ENCODE measurements at places on chromosomes 3 and 15.
A peak's percentile ranks its signal among the peaks of the same experiment; 100 is the strongest.

DNA sequence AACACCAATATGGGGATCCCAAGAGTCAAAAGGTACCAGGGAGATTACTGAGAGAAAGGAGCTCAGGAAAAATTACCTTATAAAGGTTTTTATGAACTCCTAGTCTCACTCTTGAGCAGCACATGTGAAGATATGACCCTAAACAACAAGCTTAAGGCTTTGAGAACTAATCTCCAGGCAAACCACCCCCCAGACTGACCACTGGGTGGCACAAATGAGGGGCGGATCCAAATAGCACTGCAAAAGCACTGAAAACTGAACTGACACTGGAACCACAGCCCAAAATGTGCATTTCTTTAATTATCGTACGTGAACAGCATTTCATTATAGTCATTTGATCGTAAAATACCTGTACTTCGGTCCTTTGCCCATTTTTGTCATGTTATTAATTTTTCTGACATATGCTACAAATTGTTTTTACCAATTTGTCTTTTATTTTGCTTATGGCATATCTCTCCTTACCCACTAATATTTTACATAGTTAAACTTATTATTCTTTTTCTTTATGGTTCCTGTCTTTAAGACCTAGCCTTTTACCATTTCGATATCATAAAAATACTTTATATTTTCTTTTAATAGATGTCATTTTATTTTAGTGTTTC, 31.5 kb upstream of the TFDP2 start:
- DNase-seq: peak; percentile 32

GRCh38 chr15:38671675-38672254, 107.2 kb upstream of the RASGRP1 start:
- DNase-seq: no peak

- no peak for DNase-seq
These were observed 468.5 kb upstream of the KCNMB2 start for GRCh38 chr3:178067721-178068120.

DNA sequence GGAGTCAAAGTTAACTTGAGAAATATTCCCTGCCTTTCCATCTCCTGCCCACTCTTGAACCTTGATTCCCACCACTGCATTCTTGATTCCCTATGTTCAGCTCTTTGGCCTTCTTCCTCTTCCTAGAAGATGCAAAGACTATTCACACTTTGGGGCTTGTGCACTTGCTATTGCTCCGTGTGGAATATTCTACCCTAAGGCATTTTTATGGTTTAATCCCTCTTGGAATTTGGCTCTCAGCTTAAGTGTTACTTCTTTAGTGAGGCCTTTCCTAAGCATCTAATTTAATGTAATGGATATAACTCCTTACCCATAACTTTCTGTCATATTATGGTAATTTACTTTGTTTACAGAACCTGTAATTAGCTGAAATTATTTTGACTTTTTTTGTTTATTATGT, 318.9 kb upstream of the COL8A1 start:
- peak; percentile 55 for DNase-seq

- DNase-seq: no peak
These were observed 109.8 kb downstream of the PLCH1 start for GRCh38 chr3:155635056-155635455.

GRCh38 chr3:17544632-17545031, 197.8 kb downstream of the TBC1D5 start:
- DNase-seq: peak; percentile 5

- peak; percentile 7 for DNase-seq
These were observed 747 bp downstream of the NSUN3 start for GRCh38 chr3:94063496-94064119.

DNA sequence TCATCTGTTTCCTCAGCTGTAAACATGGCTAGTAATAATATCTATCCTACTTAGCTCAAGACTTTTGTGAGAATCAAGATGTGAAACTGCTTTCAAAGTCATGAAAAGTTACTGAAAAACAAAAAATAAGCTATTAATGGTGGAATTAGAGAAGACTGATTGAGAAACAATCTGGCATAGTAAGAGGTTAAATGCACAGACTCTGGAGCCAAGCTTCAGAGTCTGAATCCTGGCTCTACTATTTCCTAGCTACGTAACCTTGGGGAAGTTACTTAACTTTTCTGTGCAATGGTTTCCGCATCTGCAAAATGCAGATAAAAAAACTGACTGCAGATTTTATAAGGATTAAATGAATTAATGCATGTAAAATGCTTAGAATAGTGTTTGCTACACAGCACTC, 28.8 kb downstream of the LRRFIP2 start:
- no peak for DNase-seq

DNA sequence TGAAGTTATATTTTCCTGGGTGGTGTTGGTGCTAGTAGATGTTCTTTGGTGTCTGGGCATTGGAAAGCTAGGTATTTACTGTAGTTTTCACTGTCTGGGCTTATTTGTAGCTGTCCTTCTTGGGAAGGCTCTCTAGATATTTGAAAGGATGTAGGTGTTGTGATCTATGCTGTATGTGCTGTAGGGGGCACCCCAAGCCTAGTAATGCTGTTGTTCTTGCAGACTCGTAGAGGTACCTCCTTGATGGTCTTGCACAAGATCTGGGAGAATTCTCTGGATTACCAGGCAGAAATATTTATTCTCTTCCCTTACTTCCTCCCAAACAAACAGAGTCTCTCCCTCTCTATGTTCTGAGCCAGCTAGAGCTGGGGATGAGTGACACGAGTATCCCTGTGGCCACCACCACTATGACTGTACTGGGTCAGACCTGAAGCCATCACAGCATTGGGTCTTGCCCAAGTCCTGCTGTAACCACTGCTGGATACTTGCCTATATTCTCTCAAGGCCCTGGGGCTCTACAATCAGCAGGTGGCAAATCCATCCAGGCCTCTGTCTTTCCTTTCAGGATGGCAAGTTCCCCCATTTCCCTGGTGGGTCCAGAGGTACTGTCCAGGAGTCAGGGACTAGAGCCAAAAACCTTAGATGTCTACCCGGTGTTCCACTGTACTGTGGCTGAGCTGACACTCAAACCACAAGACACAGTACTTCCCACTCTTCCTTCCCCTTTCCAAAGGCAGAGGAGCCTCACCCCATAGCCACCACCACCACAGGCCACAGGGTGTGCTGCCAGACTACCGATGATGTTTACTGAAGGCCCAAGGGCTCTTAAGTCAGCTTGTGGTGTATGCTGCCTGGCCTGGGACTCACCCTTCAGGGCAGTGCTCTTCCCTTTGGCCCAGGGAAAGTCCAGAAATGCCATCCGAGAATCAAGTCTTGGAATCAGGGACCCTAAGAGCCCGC, 195.2 kb upstream of the DPPA4 start:
- peak; percentile 46 for DNase-seq

DNA sequence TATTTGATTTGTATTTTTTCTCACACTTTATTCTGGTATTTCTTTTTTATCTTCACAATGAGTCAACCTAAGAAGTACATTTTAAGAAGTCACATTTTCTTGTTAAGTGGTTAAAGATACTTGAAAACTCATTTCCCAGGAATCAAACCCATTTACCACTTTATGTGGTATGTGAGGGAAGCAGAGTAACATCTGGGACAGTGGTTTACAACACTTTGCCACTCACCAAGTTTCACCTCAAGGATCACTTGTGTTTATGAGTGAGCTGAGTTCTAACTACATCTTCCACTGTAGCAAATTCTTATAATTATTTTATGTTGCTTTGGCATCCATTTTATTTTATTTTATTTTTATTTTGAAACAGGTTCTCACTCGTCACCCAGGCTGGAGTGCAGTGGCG, 53.8 kb downstream of the IGSF11 start:
- DNase-seq: no peak

- DNase-seq: peak; percentile 56
These were observed 165.1 kb downstream of the PPM1L start for GRCh38 chr3:160921020-160921635.
